ENCODE measurements at places on chromosomes 7 and 10.

- DNase-seq, result no peak
These were observed 255.2 kb downstream of the BUB3 start for GRCh38 chr10:123409426-123409825.

GRCh38 chr10:60237977-60238758 is 151.5 kb downstream of the ANK3 start:
- peak; percentile 58 for DNase-seq

DNA sequence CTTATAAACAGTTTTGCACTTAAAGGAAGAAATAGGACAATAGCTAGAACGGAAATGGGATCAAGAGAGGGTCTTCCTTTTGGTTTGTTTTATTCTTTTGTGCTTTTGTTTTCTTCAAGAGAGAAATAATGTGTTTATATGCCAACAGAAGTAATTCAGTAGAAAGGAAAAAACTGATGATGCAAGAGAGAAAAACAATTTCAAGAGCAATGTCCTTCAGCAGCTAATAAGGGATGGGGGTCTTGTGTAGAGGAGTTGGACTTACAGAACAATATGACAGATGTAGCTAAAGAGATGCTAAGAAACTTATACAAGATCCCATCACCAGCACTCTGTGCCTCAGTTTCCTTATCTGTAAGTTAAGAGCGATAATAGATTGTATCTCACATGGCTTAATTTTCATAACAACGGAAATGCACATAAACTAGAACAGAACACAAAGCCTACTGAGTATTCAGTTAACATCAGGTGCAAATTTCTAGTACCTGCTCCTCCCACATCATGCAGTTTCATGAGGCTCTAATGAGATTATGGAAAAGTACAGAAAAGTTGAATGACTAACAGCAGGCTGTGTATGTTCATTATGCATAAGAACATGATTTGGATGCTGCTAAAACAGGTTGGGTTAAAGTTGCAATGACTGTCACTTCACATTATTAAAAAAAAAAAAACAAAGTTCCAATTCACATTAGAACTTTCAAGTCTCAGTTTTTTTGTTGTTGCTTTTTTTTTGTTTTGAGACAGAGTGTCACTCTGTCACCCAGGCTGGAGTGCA is 17.2 kb downstream of the HERPUD2 start:
- no peak for DNase-seq

- no peak for DNase-seq
These were observed 134.6 kb downstream of the ZNF438 start for GRCh38 chr10:30897048-30897447.

GRCh38 chr7:11175371-11175770 is 201.7 kb downstream of the PHF14 start:
- no peak for DNase-seq

- DNase-seq, result peak; percentile 33
These were observed 5.3 kb downstream of the CYP26C1 start for GRCh38 chr10:93065675-93066543.

GRCh38 chr7:134885967-134886352 is 100.3 kb upstream of the AGBL3 start:
- peak; percentile 87 for DNase-seq

- DNase-seq, result no peak
These were observed 103.4 kb upstream of the ANLN start for GRCh38 chr7:36286226-36286625.
